BJ (cell line): ENCODE measurements at places on chromosomes 2 and 18.
A peak's percentile ranks its signal among the peaks of the same experiment; 100 is the strongest.

GRCh38 chr2:88885275-88885674 lies 193.8 kb downstream of the RPIA start:
- no peak for DNase-seq

- no peak for DNase-seq
Measured at GRCh38 chr2:136219963-136220362, 102.0 kb upstream of the CXCR4 start.

GRCh38 chr18:50312296-50313030 lies 25.0 kb upstream of the CXXC1 start:
- DNase-seq, result no peak

- no peak for DNase-seq
Measured at GRCh38 chr18:48868468-48869466, 82.0 kb downstream of the SMAD7 start.

- no peak for DNase-seq
Measured at GRCh38 chr18:25052511-25052921, 299.4 kb downstream of the ZNF521 start.

- no peak for DNase-seq
Measured at GRCh38 chr2:113025737-113026136, 20.5 kb downstream of the IL36A start.

GRCh38 chr18:11886577-11887110 lies 21.5 kb downstream of the MPPE1 start:
- DNase-seq, result no peak

DNA sequence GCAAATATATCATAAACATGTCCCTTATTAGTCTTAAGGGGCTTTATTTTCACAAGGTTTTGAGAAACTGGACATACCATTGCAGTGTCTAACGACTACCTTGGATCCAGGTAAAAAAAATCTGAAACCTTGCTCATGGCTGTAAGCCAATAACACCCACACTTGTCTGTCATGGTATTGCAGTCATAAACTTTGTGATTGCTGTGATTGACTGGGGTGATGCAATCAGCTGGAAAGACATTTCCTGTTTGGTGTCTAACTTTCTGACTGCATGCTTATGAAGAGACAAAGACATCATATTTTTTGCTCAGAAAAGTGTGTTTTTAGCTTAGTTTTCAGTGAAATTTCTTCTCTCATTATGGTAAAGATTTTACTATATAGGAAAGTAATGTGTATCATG lies 635.0 kb downstream of the TSN start:
- no peak for DNase-seq

GRCh38 chr18:58997811-58998337 lies 133.2 kb downstream of the ZNF532 start:
- DNase-seq, result peak; percentile 98

DNA sequence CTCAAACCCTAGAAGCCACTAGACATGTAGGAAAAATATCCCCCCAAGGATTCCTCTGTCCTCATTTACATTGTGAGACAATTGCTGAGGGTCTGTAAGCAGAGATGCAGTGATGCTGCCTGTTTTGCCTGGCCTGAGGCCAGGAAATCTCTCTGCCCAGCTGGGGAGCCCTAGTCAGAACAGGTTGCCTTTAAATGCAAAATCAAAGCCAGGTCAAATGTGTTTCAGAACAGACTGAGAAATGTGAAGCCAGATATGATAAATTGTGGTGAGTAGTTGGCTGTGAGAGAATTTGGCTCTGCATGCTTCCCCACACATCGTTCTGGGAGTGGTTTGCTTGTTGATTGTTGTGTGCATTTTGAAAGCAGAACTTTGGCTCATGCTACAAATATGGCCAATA lies 38.4 kb upstream of the NXPH2 start:
- DNase-seq, result no peak

- no peak for DNase-seq
Measured at GRCh38 chr2:26008851-26009566, 24.9 kb upstream of the RAB10 start.

- DNase-seq, result no peak
Measured at GRCh38 chr2:231602859-231603467, 10.3 kb downstream of the TEX44 start.

GRCh38 chr2:220163486-220163885 lies 536.1 kb downstream of the SLC4A3 start:
- no peak for DNase-seq

DNA sequence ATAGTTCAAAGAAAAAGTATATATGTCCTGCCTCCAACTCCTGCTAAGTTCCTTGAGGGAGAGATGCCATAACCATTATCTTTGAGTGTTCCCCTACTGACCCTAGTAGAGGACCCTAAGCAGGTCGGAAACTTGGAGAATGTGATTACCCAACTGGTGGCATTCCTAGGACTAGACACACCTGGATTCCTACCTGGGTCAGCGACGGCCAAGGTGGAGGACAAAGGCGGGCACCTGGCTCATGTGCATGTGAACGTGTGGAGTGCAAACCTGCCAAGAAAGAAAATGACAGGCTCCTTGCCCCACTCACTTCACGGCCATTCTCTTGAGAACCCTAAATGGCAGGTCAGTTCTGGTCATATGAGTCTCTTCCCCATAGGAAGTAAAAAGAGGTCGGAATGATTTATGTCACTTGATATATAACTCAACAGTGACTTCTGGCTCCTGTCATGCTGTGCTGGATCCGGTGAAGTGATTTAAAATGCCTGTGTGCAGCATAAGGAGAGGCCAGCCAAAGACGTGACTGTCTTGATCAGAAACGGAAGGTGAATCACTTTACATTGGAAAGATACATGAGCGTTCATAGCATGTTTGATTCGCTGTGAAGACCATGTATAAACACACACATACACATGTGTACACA lies 371.6 kb downstream of the EIPR1 start:
- DNase-seq, result no peak

DNA sequence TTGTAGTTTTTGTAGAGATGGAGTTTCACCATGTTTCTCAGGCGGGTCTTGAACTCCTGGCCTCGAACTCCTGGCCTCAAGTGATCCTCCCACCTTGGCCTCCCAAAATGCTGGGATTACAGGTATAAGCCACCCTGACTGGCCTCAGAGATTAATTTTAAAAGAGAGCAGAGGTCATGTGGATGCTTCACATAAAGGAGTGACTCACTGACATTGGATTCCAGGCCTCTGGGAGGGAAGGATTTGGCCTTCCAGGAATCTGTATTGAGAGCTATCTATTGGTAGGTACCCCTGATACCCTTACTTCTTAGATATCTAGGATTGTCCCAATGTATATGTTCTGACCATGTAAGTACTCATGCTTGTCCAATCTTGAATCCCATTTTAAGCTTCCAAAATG lies 138.4 kb downstream of the FAM161A start:
- DNase-seq, result no peak

GRCh38 chr18:52341103-52341432 lies 1.1 kb downstream of the DCC start:
- no peak for DNase-seq

DNA sequence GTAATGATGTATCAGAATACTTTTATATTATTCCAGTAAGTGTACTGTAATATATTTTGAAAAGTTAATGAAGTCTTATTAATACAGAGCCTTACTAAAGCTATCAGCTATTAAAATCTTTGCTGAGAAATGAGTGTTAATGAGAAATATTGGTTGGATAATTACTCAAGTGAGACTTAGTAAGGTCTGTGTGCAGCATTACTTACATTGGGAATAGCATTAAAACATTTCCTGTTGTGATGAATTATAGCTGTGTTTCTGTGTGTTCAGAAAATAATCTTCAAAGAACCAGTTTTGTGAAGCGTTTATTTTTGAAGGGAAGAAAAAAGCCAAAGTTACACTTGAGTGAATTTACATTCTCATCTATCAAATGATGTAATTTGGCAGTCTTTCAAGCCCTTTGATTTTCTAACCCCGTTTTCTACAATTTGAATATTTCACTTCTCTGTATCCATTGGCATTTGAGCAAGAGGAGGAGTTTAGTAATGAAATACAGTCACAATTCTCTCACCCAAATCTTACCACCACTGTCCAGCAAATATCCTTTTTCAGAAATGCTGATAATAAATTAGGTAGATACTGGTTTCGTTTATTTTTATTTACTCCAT lies 123.5 kb upstream of the BOD1L2 start:
- DNase-seq, result no peak

DNA sequence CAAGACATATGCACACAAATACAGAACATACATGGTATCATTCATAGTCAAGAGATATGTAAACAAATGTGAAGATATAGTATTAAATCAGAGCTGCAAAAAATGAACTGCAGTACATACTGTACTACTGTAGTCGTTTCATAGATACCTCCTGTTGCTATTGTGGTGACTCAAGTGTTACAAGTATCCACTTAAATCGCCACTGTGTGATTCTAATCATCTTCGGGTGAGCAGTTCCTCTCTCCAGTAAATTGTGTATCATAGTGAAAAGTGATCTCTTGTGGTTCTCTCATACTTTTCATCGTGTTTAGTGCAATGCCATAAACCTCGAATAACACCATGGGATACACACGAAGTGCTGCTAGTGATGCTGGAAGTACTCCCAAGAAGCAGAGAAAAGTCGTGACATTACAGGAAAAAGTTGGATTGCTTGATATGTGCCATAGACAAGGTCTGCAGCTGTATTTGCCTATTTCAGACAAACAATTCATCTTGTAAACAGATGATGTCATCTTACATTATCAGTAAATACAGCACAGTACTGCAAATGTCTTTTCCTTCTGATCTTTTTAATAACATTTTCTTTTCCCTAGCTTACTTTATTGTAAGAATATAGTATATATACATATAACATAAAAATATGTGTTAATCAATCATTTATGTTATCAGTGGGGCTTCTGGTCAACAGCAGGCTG lies 222.2 kb downstream of the BCL11A start:
- DNase-seq, result no peak

DNA sequence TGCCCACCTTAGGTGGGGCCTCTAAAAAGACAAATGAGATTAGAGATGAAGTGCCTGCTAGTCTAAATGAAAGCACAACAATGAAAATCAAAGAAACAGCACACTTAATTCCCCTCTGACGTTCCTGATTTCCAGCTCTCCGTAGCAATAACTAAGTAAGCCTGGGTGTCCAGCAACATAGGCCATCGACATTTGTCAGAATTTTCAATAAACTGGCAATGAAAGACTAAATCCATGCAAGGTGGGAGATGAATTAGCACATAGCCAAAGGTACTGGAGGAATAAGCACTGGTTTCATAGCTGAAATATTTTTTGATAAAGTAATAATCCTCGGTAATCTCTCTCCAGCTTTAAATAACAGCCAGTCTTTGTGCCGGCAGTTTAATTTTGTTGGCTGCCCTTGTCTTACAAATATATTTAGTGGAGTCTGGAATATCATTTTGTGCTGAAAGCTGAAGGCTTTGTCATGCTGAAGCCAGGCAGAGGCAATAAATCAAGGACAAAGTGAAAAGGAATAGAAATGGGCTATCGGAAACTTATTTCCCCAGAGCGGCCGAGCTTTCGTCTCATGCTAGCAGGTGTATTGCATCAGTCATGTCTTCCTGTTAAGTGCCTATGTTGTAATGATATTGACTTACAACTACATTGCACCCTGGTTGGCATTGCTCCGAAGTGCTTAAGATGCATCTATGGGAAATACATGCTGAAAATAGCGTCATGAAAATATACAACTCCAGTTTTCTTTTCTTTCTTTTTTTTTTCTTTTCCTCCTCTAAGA lies 790.1 kb downstream of the CNTNAP5 start:
- no peak for DNase-seq

- DNase-seq, result no peak
Measured at GRCh38 chr18:37654731-37655369, 89.3 kb upstream of the CELF4 start.

GRCh38 chr18:38362286-38362792 lies 796.7 kb upstream of the CELF4 start:
- no peak for DNase-seq

- no peak for DNase-seq
Measured at GRCh38 chr2:45203400-45203799, 194.1 kb upstream of the SIX2 start.

DNA sequence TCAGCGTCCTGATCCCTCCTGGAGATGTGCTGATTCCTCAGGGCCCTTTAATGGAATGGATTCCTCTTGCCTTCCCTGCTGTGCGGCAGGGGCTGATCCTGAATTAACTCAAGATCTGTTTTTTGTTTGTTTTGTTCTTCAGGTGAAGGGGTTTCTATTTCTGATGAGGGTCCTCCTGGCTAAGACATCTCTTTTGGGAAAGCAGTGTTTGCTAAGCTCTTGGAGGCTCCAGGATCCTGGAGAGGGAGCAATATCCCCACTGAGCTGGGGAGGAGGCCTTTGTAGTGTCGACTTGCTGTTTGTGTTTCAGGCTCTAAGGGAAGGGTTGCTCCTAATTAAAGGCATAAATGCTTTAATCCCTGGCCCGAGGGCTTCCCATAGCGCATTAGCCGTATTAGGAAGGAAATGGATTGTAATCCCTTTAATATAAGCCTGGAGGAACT lies 65.3 kb upstream of the FOXI3 start:
- no peak for DNase-seq

DNA sequence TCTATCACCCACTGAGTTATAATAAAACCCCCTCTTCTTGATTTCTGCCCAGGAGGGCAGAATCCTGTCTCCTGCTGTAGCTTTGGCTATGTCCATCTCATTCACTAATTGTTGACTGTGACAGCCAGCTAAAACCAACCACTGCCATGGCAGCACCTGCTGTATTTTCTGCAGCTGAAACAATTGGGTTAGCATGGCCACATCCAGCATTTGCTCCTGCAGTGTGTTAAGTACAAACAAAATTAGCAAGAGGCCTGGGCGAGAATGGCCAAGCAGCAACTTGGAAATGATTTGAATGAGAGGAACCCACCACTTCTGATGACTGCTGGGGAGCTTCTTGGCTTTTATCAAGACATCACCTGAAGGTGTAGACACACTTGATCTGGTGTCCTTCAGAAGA lies 89.4 kb upstream of the LRRTM1 start:
- DNase-seq, result no peak

GRCh38 chr2:59756150-59756549 lies 797.3 kb downstream of the BCL11A start:
- DNase-seq, result no peak

DNA sequence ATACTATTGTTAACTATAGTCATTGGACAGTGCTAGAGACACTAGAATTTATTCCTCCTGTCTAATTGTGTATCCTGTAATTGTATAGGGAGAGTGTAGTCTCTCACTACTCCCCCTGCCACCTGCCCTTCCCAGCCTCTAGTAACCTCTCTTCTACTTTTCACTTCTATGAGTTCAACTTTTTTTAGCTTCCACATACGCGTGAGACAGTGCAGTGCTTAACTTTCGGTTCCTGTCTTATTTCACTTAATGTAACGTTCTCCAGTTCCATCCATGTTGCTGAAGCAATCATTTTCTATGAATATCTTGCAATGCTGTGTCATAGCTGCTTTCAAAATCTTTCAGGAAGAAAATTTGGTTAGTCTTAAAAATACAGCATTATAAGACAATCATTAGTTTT lies 22.8 kb upstream of the RUFY4 start:
- DNase-seq, result no peak

DNA sequence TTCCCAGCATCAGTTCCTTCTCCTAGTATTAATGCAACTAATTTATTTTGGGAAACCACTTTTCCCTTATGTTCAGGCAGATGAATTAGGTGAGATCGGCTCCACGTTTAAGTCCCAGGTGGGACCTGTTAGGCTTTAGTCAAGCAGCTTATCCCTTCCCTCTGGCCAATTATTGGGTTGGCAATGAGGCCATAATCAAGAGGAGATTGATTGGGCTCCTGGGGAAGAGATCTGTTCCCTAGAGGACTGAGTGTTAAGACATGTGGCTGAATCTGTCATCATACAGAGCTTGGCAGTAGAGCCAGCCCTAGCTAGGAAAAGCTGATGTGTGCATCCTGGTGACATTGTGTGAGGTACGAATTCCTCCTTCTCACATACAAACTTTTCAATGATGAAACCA lies 104.4 kb downstream of the PTH2R start:
- no peak for DNase-seq

GRCh38 chr18:63234841-63235240 lies 84.7 kb downstream of the BCL2 start:
- DNase-seq, result no peak
